ENCODE measurements at places on chromosomes 3 and 15. TPM values are rescaled to one million over a fixed set of nuclear protein-coding genes. Genes with fewer than 3 reads are reported as not detected.

- H3K27ac ChIP-seq: no peak overlapping the region
- no peaks in the 10 kb centered on the region for H3K36me3 ChIP-seq
- peaks cover 13% of the 10 kb centered on the region for H3K4me1 ChIP-seq
- H3K27me3 ChIP-seq: no peaks in the 10 kb centered on the region
Measured at GRCh38 chr3:50388016-50388719, 28.8 kb upstream of the TMEM115 start.

MCTP2 gene
- 26.9 TPM for total RNA-seq

DNA sequence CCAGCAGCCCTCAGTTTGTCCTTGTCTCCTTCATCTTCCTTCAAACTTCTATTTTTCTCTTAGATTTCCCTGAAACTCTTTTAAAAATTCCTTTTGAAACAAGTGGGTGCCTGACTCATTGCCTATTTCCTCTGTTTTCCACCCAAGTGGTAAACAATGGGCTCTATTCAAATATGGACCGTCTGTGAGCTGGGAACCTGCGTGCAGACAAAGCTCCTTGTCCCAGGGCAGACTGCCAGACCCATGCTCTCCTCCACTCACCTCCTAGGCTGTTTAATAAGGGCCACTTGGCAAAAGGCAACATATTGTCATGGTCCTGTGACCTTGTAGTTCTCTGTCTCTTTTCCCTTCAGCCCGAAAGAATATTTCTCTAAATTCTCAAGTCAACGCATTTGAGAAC lies 332.7 kb upstream of the THBS1 start:
- H3K36me3 ChIP-seq: no peaks in the 10 kb centered on the region
- H3K4me3 ChIP-seq: no peak overlapping the region
- DNase-seq: no peak
- H3K27me3 ChIP-seq: no peaks in the 10 kb centered on the region
- H3K4me1 ChIP-seq: peaks cover 20% of the 10 kb centered on the region

DNA sequence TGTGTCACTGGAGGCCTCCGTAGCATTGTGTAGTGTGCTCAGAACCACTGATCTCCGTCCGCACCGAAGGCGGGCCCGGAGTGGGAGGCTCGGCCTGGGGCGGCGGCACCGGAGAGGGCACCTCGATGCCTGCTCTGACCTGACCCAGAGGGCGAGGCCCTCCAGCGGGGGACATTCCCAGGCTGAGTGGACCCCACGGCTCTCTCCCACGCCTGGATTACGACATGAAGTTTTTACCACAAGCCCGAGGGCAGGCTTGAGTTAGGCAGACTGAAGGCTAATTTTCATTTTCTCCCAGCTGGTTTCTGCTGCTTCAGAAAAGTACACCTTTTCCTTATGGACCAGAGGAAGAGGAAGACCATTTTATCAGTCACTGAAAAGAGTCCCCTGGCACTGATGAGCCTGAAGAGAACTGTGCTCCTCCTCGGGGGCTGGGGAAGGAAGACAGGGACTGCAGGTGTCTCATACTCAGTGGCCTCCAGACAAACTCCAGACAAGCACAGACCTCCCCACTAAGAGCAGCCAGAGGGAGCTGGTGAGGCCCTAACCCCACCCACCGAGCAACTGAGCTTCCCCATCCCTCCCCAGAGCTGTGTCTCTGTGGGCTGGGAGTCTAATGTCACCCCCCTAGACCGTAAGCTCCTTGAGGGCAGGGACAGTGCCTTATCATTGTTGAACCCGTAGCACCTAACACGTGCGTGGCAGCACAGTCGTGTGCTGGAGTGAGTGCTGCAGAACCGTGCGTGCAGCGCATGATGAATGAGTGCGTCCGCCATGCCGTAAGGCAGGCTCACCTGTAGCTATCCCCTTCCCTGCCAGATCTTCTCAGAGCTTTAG lies 74.5 kb upstream of the BLM start:
- peak; percentile 19 for DNase-seq
- H3K36me3 ChIP-seq: peaks cover 51% of the 10 kb centered on the region
- H3K4me3 ChIP-seq: no peak overlapping the region
- no peak overlapping the region for H3K27ac ChIP-seq
- no peaks in the 10 kb centered on the region for H3K27me3 ChIP-seq
- H3K4me1 ChIP-seq: peaks cover 10% of the 10 kb centered on the region

SLC6A6 gene
- total RNA-seq: 36.8 TPM

DNA sequence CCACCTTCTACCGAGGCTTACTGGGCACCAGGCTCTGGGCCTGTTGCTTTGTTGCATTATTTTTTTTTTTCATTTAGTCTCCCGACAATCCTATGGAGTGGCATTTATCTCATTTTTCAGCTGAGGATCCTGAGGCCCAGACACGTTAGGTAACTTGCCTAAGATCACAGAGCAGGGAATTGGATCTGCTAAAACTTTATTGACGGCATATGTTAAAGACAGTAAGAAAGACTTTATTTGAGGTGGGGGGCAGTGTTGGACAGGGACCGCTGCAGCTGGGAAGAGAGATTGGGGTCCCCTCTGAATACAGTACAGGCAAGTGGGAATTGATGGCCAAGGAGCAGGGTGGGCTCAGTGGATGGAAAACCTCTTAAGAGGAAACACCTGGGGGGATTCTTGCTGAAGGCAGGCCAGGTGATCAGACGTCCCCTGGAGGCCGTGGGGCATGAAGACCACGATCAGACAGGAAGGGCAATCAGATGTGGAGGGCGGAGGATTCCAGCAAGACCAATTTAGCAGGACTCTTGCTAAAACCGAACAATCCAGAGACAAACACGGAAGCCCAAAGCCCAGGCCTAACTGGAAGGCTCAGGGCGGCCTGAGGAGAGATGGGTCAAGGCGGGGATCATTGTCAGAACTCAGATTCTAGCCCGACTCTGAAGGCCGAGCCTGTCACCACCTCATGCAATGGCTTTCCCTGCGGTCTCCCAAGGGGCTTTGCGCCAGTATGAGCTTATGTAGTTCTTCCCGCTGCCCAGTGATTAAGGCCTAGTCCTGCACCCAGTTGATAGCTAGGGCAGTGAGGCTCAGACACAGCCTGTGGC lies 53.7 kb downstream of the RGMA start:
- peaks cover 2% of the 10 kb centered on the region for H3K27me3 ChIP-seq
- no peak for DNase-seq
- no peaks in the 10 kb centered on the region for H3K36me3 ChIP-seq
- H3K4me1 ChIP-seq: peaks cover 7% of the 10 kb centered on the region
- H3K4me3 ChIP-seq: no peak overlapping the region

DNA sequence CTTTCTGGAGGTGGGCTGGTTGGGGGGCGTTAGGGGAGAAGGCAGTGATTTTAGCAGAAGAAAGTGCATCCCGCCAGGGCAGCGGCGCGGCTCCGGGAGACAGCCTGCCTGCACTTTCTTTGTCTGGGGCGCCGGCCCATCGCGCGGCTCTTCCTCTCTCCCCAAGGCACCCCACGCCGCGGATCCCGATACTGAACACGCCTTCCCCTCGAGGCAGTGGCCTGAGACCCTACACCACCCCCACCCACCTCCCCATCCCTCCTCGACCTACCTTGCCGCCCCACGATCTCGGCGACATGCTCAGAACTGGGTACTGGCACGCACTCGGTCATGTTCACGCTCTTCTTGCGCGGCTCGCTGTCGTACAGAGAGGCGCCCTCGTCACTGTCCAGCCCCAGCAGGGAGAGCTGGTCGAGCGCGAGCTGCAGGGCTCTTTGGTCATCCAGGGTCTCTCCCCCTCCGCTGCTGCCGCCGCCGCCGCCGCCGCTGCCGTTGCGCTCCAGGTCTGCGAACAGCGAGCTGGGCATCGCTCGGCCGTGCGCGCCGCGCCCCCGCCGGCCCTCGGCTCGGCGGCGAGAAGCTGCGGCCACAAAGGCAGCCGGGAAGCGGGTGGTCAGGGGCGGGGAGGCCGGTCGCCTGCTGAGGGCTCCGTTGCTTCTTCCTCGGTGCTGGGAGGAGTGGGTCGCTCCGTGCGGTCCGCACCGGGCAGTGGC lies 483 bp downstream of the MEX3B start:
- H3K4me1 ChIP-seq: peaks cover 25% of the 10 kb centered on the region
- no peak overlapping the region for H3K27ac ChIP-seq
- peaks cover 33% of the 10 kb centered on the region for H3K27me3 ChIP-seq
- no peaks in the 10 kb centered on the region for H3K36me3 ChIP-seq
- DNase-seq: peak; percentile 35

GRCh38 chr3:193879099-193879863 lies 256.7 kb upstream of the HES1 start:
- H3K4me3 ChIP-seq: no peak overlapping the region
- H3K4me1 ChIP-seq: no peaks in the 10 kb centered on the region
- H3K36me3 ChIP-seq: no peaks in the 10 kb centered on the region
- DNase-seq: no peak

LDHAL6B gene
- not detected for total RNA-seq

DNA sequence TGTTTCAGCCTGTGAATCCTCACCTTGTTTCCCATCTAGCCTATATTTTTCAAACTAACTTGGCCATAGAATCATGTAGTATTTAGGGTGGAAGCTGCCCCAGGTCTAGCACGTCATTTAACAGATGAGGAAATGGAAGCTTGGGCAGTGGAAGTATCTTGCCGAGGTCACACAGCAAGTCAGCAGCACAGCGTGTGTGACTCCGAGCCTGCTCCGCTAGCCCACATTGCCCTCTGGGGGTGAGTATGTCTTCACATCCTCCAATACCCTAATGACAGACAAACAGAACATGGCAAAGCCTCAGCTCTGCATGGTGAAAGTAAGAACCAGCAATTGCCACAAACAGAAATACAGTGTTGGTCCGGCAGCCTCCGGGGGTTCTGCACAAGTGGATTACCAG lies 2.2 kb upstream of the CCR5 start:
- H3K4me1 ChIP-seq: peaks cover 70% of the 10 kb centered on the region
- H3K36me3 ChIP-seq: peaks cover 34% of the 10 kb centered on the region
- DNase-seq: peak; percentile 85
- H3K27ac ChIP-seq: peak overlapping the region; percentile 78

TF gene
- 0.05 TPM for total RNA-seq

ZNF385D gene
- total RNA-seq: not detected

GRCh38 chr15:98953000-98953787 lies 54.4 kb downstream of the PGPEP1L start:
- peak overlapping the region; percentile 28 for H3K27ac ChIP-seq
- peaks cover 26% of the 10 kb centered on the region for H3K4me1 ChIP-seq
- no peak overlapping the region for H3K4me3 ChIP-seq
- peak; percentile 29 for DNase-seq

DNA sequence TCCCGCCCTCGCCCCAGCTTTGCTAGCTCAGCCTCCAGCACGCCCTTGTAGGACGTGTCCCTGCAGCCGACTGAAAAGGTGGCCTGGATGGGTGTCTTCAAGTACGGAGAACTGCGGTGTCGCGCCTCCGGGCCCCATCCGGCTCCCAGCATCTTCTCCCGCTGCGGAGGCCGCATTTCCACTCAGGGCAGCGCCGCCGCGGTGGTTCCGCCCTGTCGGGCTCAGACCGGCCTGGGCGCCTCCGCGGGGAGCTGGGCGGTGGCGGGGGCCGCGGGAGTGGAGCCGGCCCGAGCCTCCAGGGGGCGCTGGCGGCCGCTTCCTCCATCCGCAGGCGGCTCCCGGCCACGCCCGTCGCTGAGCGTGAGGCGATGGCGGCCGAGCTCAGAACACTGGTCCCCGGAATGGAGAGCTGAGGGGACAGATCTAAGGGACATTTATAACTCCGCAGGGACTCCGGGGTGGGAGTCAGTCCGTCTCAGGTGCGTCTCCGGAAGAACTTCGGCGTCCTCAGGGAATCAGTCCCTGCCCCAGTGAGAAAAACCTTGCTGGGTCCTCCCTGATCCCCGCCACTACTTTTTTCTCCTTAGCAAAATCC lies 13.6 kb upstream of the SMCO1 start:
- H3K27ac ChIP-seq: peak overlapping the region; percentile 25
- no peaks in the 10 kb centered on the region for H3K36me3 ChIP-seq
- peaks cover 13% of the 10 kb centered on the region for H3K27me3 ChIP-seq
- peaks cover 11% of the 10 kb centered on the region for H3K4me1 ChIP-seq
- DNase-seq: peak; percentile 84
- H3K4me3 ChIP-seq: peak overlapping the region; percentile 62

GRCh38 chr15:26126819-26127387 lies 263.8 kb upstream of the ATP10A start:
- no peak overlapping the region for H3K4me3 ChIP-seq
- no peak overlapping the region for H3K27ac ChIP-seq
- H3K4me1 ChIP-seq: no peaks in the 10 kb centered on the region
- H3K27me3 ChIP-seq: peaks cover 4% of the 10 kb centered on the region

GOLGA6D gene
- total RNA-seq: not detected

GRAMD1C gene
- total RNA-seq: 1.1 TPM

GRCh38 chr15:73681063-73681462 lies 3.1 kb upstream of the CD276 start:
- peak; percentile 17 for DNase-seq
- H3K36me3 ChIP-seq: no peaks in the 10 kb centered on the region
- peaks cover 22% of the 10 kb centered on the region for H3K4me1 ChIP-seq
- no peak overlapping the region for H3K4me3 ChIP-seq

- H3K27ac ChIP-seq: no peak overlapping the region
- no peaks in the 10 kb centered on the region for H3K36me3 ChIP-seq
- H3K4me3 ChIP-seq: no peak overlapping the region
- H3K4me1 ChIP-seq: no peaks in the 10 kb centered on the region
Measured at GRCh38 chr3:176583956-176584355, 613.3 kb downstream of the TBL1XR1 start.

DNA sequence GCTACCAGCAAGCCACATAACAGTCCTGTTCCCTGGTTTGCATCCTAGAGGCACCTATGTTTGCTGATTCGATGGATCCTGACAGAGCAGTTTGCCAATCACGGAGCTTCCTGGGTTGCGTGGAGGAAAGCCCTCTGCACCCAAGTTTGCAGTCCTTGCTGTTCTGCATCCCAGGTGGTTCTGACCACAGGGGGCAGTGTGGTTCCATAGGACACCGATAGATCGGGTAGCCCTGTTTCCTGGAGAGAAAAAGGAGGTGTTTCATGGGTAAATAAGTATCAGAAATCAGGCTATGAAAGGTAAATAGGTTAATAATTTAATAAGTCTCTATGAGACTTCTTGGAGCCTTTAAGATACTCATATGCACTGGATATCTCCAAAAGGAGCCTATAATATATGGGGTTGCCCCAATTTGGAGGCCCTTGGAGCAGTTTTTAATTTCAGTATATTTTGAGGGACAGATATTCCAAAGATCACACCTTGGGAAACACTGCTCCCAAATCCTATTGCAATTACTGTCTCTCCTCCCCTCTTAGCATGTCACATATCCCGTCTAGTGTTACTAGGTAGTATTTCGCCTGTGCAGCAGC lies 194.6 kb upstream of the TPM1 start:
- no peaks in the 10 kb centered on the region for H3K4me1 ChIP-seq
- peak; percentile 61 for DNase-seq
- H3K4me3 ChIP-seq: no peak overlapping the region

- H3K36me3 ChIP-seq: peaks cover 10% of the 10 kb centered on the region
- peaks cover 12% of the 10 kb centered on the region for H3K4me1 ChIP-seq
- no peaks in the 10 kb centered on the region for H3K27me3 ChIP-seq
- peak overlapping the region; percentile 7 for H3K27ac ChIP-seq
Measured at GRCh38 chr3:51605938-51606337, 65.1 kb upstream of the TEX264 start.

GRCh38 chr3:64595253-64595694 lies 92.5 kb downstream of the ADAMTS9 start:
- no peaks in the 10 kb centered on the region for H3K4me1 ChIP-seq
- H3K4me3 ChIP-seq: no peak overlapping the region
- DNase-seq: no peak
- no peaks in the 10 kb centered on the region for H3K36me3 ChIP-seq
- no peaks in the 10 kb centered on the region for H3K27me3 ChIP-seq

COL8A1 gene
- not detected for total RNA-seq

GRCh38 chr3:70640481-70640880 lies 328.0 kb upstream of the MDFIC2 start:
- no peak overlapping the region for H3K4me3 ChIP-seq
- no peak overlapping the region for H3K27ac ChIP-seq
- no peaks in the 10 kb centered on the region for H3K4me1 ChIP-seq
- no peaks in the 10 kb centered on the region for H3K36me3 ChIP-seq
- H3K27me3 ChIP-seq: peaks cover 9% of the 10 kb centered on the region
- no peak for DNase-seq

All from activated CD8-positive, alpha-beta T cell treated with anti-CD3 and anti-CD28 coated beads, Interleukin-2, amount 10 ng/mL, durations not matched to agents 7 days and 5 days (primary cell).